Left hindlimb (tissue), 1 donor: ENCODE measurements at places on chromosomes 6 and 20.

- DNase-seq: no peak
Measured at GRCh38 chr20:3134151-3134550, 25.5 kb downstream of the FASTKD5 start.

DNA sequence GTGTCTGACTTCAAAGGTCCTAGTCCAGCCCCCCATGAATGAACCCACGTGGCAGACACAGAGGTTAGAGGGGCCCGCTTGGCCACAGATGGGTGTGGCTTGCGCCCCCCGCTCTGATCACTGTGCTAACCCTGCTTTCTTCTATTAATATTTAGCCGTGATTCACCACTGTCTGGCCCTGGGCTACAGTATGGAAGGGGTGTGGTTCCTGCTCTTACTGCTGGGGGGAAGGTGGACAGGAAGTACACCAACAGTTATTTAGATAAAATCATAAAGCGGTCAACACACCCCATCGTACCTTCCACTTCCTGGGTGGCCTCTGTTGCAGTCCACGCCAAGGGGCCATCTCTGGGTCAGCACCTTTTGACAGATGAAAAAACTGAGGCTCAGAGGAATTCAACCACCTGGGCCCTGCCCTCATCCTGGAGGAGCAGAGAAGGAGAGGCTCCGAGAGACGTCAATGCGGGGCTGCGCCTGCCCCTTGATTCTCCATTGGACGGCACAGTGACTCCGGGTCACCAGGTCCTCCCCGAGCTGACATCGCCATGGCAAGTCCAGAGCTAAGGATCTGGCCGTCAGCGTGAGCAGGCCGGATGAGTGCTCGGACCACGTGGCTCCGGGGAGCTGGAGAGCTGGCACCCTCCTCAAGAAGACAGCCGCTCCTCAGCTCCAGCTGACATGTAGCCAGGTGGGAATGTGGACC lies 206.3 kb downstream of the PREX1 start:
- DNase-seq: no peak

- peak; percentile 26 for DNase-seq
Measured at GRCh38 chr20:41364236-41364855, 2.3 kb downstream of the EMILIN3 start.

DNA sequence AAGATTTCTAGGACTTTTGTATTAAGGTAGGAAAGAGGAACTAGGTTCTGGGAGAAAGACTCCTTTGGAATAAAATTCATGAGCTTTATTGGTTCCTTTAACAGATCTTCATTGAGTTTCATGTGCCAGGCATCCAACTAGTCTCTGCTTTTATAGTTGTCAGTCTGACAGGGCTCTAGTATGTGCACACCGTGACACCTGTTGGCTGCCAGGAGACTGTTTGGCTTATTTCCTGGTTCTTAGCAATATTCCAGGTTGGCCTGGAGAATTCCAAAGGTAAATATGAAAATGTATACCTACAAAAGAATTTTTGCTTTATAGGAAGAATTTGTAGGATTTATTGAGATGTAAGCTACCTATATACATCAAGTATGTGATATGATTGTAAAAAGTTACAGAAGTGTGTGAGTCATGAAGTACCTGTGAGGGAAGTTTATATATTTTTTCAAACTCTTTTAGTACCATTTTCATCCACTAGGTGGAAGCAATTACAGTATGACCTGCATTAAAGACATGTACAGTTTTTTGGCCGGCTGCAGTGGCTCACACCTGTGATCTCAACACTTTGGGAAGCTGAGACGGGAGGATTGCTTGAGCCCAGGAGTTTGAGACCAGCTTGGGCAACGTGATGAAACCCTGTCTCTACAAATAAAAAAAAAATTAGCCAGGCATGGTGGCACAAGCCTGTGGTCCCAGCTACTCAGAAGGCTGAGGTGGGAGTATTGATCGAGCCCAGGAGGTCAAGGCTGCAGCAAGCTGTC lies 35.2 kb downstream of the NDUFAF5 start:
- DNase-seq: no peak

- DNase-seq: no peak
Measured at GRCh38 chr6:74626288-74626687, 579.6 kb downstream of the COL12A1 start.
